ENCODE measurements at places on chromosomes 3 and 15. TPM values are rescaled to one million over a fixed set of nuclear protein-coding genes. Genes with fewer than 3 reads are reported as not detected.

C3orf33 gene
- total RNA-seq: 4.1 TPM

GUCA1C gene
- total RNA-seq: not detected

ZCWPW2 gene
- 1.4 TPM for total RNA-seq

LRRC2 gene
- 1.9 TPM for total RNA-seq

GPR171 gene
- 2.0 TPM for total RNA-seq

MNS1 gene
- 2.2 TPM for total RNA-seq

CAMKV gene
- 0.09 TPM for total RNA-seq

IL17RD gene
- total RNA-seq: 11.7 TPM

MORC1 gene
- not detected for total RNA-seq

ANKRD63 gene
- 1.6 TPM for total RNA-seq

ATP8B4 gene
- 15.8 TPM for total RNA-seq

RTP3 gene
- total RNA-seq: not detected

NOX5 gene
- 0.26 TPM for total RNA-seq

RABL3 gene
- 23.4 TPM for total RNA-seq

PLCB2 gene
- 36.4 TPM for total RNA-seq

GRM7 gene
- total RNA-seq: 0.37 TPM

CHL1 gene
- 17.9 TPM for total RNA-seq

PRKCD gene
- total RNA-seq: 103 TPM

PPIP5K1 gene
- 104 TPM for total RNA-seq

SERPINI1 gene
- total RNA-seq: 2.9 TPM
